ENCODE measurements at places on chromosomes 4 and X. TPM values are rescaled to one million over a fixed set of nuclear protein-coding genes. Genes with fewer than 3 reads are reported as not detected.

DNA sequence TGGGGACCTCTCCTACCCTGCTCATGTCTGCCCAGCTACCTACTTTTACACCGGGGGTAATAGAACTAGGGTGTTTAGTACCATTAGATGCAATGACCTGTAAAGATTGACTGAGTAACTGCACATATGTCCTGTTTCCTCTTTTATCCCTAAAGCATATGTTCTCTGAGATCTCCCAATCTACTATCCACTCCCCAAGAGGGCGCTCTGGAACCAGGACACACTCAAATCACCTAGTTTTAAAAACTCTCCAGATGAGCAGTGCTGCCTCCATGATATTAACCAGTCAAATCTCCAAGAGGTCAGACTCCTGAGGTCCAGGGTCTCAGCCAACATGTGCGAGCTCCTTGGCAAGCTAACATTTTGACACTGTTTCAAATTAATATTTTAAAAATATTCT, 87.0 kb upstream of the TSPAN5 start:
- H3K27ac ChIP-seq = no peak overlapping the region
- H3K36me3 ChIP-seq = no peaks in the 10 kb centered on the region
- H3K27me3 ChIP-seq = no peaks in the 10 kb centered on the region
- no peak overlapping the region for H3K4me3 ChIP-seq
- peaks cover 10% of the 10 kb centered on the region for H3K4me1 ChIP-seq
- no peak for DNase-seq

SLC7A11 gene
- total RNA-seq = 6.3 TPM

GRCh38 chr4:137514406-137515111, 17.7 kb downstream of the PCDH18 start:
- no peak for DNase-seq
- H3K4me1 ChIP-seq = peaks cover 17% of the 10 kb centered on the region
- H3K36me3 ChIP-seq = no peaks in the 10 kb centered on the region
- H3K27ac ChIP-seq = no peak overlapping the region

DNA sequence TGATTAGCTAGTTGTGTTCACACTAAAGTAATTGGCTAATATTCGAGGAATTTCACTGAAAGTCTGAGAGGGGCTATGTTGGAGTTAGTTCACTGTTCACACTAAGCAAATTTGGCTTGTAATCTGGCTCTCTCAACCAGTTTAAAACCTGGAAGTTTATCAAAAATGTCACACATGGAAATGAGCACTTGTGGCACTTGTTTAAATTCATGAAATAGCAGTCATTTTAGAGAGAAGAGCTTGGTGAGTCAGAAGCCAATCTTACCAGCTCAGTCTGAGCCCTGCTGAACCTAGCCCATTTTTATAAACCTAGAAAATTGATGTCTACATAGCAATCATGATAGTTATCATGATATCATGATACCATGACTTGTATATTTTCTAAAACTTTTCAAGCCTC, 90.7 kb upstream of the JADE1 start:
- no peak for DNase-seq
- no peak overlapping the region for H3K27ac ChIP-seq
- H3K36me3 ChIP-seq = no peaks in the 10 kb centered on the region
- no peaks in the 10 kb centered on the region for H3K27me3 ChIP-seq

NLRP2B gene
- total RNA-seq = not detected
